ENCODE measurements at places on chromosomes 1 and 21.

DNA sequence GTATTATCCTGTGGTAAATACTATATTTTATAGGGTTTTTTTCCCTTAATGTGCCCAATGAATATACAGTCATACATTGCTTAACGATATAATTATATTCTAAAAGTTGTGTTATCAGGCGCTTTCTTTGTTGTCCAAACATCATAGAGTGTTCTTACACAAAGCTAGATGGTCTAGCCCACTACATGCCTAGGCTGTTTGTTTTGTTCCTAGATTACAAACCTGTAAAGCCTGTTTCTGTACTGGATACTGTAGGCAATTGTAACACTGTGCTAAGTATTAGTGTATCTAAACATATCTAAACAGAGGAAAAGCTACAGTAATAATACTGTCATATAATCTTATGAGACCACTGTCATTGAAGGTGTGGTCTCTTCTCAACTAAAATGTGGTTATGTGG lies 242.6 kb upstream of the C1orf105 start:
- DNase-seq = no peak

DNA sequence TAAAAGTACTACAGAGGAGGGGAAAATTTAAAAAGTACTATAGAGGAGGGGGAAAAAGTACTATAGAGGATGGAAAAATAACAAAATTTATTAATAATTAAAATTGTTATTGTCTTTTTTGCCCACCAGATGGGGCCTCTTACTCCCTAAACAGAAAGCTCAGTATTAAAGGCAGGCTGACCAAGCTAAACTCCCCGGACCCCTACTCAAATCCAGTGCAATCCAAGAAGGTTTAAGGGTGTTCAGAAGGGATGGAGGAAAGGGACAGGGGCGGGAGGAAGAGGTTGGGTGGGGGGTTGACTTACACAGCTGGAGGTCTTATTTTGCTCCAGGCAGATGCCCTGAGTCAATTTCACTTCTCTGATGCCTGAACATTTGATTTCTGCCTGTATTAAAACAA lies 13.7 kb downstream of the CD34 start:
- no peak for DNase-seq

DNA sequence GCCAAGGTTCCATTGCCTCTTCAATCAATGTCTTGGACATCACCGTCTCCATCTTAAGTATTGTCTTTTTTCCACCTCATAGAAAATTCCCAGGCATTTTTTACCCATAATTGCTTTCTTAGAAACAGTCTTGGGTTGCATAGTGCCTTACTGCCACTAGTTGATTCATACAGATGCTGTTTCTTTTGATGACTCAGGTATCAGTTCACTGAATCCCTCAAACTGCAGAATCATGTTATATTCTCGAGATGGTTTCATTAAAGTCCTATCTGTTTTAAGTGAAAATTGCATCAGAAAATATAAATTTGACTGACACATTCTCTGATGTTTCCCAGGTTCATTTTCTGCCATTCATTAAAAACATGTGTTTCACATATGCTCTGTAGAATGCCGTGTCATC lies 1489.1 kb downstream of the BRINP3 start:
- DNase-seq = no peak

GRCh38 chr1:170146720-170147263 lies 1.0 kb downstream of the NTMT2 start:
- DNase-seq = no peak

DNA sequence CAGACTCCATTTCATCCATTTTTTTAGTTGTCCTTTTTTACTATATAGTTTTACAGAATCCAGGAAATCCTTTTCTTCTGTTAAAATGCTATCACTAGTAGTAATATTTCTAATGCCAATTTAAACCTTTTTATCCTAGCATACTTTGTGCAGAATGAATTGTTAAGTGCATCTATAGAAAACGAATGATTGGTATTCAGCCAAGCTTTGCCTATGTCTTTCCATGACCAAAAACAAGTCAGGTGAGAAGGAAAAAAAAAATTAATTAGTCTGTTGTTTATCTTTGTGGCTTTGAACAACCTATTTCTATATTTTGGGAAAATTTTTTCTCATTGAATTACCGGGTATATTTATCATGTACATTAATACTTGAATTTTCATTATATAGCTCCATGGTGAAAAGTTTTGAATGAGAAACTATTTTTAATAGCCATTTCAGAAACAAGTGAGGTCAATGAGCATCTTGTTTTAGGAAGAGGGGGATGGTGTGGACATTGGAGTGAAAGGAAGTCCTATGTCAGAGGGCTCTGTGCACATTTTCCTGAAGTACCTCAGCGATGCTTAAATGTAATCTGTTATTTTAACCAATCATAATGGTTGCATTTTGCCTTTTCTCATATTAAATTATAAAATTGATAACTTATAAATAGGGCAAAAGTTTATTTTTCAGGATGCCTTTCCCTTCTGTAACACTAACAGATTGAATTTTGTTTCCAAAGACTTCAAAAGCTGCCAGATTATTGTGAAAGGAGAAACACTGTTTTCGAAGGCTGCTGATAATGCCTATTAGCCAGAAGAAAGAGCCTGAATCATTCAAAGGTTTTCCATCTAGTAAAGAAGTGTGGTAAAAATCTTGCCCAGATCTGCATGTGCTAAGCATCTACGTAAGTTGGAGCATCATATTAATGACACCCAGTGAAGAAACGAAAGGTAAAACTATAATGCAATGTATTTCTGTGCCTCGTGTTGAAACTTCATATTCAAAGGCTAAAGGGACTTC lies 73.8 kb upstream of the S1PR1 start:
- no peak for DNase-seq

- DNase-seq = no peak
These were observed 68.7 kb downstream of the KCTD3 start for GRCh38 chr1:215635827-215636226.

- DNase-seq = no peak
These were observed 88.0 kb upstream of the SLFNL1 start for GRCh38 chr1:41109310-41110197.

GRCh38 chr1:7704214-7705047 lies 66.7 kb upstream of the VAMP3 start:
- peak; percentile 80 for DNase-seq

- no peak for DNase-seq
These were observed 5.5 kb downstream of the RHOU start for GRCh38 chr1:228740543-228741317.

DNA sequence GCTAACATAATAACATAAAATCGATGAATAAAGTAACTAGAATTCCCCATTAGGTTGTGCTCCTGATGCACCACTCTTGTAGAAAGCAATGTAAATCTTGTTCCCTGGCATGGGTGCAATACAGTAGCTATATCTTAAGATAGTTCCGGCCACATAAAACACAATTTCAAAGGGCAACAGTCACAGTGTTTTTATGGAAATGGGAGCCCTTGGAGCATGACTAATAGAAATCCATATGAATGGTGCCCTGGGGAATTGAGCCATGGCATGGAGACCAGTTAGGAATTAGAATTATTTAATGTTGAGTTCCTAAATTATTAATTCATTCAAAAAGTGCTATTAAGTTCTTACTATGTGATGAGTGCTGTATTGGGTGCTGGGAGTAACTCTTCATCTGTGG lies 118.7 kb downstream of the KCNK2 start:
- DNase-seq = no peak

DNA sequence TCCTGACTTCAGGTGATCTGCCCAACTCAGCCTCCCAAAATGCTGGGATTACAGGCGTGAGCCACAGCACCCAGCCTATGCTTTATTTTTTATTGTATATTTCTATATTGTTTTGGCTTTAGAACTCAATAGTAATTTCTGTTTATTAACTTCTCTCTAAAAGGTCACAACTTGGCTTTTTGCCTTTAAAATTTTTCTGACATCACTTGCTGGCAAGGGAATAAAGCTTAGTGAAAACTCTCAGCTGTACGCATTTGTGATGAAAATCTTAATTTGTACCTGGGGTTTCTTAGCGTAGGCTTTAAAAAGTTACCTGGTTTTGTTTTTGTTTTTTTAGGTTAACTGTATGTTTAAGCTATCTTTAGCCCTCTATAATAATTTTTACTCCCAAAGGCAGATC lies 36.2 kb downstream of the B3GALNT2 start:
- no peak for DNase-seq

GRCh38 chr1:26190373-26190987 lies at the start of gene CATSPER4:
Gene CATSPER4 (plus strand): TSS chr1:26190602. CDS start chr1:26190628, 26 bp downstream.
- DNase-seq = no peak

- DNase-seq = no peak
These were observed 13.7 kb upstream of the KRTAP19-5 start for GRCh38 chr21:30515681-30516080.

- DNase-seq = no peak
These were observed 49.2 kb downstream of the UMODL1 start for GRCh38 chr21:42120101-42120902.

DNA sequence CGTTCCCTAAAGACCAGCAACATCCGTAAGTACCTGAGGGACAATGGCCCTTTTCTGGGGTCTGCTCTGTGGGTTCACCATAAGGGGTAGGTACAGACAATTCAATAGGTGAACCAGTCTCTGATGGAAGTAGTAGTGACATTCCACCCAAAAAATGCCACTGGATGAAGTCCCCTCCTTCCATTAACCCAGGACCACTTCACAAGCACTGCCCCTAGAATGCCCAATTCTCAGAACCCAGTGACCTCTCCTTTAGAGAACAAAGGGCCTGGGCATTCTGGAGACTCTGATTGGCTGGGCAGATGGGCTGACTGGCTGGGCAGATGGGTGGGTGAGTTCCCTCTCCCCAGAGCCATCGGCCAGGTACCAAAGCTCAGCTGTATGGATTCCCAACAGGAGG lies at the start of gene TEX38:
Gene TEX38, plus strand, starts transcription at position 301 of the 400 bp plus-strand sequence. Its CDS starts 81 bp downstream, at position 382.
- no peak for DNase-seq

- no peak for DNase-seq
These were observed 63.2 kb upstream of the TMEM51 start for GRCh38 chr1:15090373-15090772.

DNA sequence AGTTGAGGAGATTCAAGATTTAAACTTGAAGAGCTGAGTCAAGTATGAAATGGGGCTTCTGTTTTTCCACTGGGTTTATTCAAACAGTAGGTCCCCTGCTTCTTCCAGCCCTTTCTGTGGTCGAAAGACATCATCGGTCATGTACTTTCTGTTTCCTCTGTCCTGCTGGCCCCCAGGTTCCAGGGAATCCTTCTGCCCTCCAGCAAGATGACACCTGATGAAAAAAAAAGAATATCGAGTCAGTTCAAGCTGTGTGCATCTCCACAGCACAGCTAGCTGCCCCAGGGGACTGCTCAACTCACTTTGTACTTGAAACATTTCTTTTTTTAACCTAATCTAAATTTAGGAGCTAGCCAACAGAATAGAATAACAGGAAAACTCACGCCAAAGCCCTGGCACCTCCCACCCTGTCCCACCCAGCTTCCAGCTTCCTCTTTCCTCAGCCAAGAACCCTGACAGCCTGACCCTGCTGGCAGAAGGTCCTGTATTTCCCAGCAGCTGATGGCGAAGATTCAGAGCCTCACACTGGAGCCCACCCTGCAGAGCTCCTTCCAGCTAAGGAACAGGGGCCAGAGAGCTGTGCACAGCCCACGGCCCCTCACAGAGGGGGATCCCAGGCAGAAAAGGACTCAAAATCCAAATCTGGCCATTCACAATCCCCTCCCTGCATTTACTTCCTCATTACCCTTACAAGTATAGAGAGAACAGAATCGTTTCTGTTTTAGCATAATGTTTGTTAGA lies 176.5 kb downstream of the PSMG1 start:
- DNase-seq = no peak
